Cerebellum (tissue), 4 donors: ENCODE measurements at places on chromosomes 16 and 17. TPM values are rescaled to one million over a fixed set of nuclear protein-coding genes. Genes with fewer than 3 reads are reported as not detected.

DNA sequence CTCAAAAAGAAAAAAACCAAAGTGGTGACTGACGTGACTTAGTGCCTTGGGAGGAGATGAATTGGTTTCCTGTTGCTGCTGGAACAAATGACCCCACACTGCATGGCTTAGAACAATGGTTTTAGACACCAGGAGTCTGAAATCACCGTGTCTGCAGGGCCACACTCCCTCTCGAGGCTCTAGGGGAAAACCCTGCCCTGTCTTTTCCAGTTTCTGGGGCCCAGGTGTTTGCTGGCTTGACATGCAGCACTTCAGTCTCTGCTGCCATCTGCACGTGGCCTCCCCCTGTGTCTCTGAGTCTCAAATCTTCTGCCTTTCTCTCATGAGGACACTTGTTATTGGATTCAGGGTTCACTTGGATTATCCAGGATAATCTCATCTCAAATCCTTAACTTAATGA lies 323.8 kb upstream of the TNRC6C start:
- DNase-seq, result no peak

DNA sequence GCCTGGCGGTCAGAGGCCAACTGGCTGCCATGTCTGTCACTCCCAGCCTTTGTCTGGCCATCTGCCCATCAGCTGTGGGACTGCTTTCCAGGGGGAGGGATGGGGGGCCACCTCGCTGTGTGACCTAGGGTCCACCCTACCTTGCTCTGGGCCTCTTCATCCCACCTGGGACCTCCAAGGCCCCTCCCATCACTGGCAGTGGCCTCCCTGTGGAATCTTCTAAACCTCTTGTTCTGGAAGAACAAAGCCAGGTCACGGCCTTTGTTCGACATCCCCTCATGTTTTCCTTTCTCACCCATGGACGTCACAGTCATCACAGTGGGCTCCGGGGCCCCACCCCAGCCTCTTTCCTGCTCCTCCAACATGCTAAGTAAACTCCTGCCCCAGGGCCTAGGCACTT lies 24.0 kb downstream of the SPNS2 start:
- DNase-seq, result no peak

GRCh38 chr17:83062818-83063671 lies 16.4 kb upstream of the METRNL start:
- no peak for DNase-seq

GRCh38 chr16:59039066-59039720 lies 305.1 kb upstream of the GOT2 start:
- DNase-seq, result no peak

GRCh38 chr16:2284001-2284770 lies 16.3 kb upstream of the RNPS1 start:
- DNase-seq, result no peak

The FBXW10B gene
- 1.4 TPM for total RNA-seq

GRCh38 chr17:10775058-10775457 lies 28.8 kb downstream of the TMEM238L start:
- DNase-seq, result no peak

The SRL gene
- 1.2 TPM for total RNA-seq

The KRTAP3-2 gene
- total RNA-seq, result not detected

The PHLPP2 gene
- total RNA-seq, result 23.2 TPM

DNA sequence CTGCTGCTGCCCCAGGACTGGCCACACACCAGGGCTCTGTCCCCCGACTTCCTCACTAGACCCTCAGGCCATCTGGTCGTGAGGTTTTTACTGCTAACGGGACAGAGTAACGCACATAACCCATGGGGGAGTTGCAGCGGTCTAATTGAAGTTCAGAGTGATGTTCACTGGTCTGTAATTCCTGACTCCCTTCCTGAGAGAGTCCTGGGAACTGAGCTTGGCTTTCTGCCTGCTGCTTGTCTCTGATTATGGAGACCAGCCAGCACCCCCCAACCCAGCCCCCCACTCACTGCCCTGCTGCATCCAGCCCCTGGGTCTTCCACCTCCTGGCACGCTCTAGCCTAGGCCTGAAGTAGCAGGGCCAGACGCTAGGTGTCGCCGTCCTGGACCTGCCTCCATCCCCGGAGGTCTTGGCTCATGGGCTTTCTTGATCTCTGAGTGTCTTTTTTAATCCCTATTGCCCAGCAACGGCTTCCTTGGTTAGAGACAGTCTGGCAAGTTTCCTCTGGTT lies 192.9 kb downstream of the CCDC182 start:
- peak; percentile 46 for DNase-seq

DNA sequence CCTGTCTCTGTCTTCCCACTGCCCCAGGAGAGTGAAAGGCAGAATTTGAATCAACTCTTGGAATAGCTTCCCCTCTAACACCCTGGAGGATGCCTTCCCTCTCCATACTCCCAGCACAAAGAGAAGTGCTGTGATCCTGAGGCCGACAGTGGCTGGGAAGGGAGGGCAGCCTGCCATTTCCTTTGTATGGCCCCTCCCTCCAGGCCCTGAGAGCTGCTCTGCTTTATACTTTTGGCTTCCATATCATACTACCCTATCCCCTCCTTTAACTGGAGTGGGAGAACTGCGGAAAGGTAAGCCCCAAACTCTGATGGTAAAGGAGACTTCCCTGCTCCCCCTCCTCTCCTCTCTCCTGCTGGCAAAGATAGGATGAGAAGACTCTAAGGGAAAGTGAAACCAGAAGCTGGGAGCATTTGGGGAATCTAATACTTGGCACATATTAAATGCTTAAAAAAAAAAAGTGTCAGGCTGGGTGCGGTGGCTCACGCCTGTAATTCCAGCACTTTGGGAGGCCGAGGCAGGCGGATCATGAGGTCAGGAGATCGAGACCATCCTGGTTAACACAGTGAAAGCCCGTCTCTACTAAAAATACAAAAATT lies 4.1 kb upstream of the MED24 start:
- DNase-seq, result no peak

DNA sequence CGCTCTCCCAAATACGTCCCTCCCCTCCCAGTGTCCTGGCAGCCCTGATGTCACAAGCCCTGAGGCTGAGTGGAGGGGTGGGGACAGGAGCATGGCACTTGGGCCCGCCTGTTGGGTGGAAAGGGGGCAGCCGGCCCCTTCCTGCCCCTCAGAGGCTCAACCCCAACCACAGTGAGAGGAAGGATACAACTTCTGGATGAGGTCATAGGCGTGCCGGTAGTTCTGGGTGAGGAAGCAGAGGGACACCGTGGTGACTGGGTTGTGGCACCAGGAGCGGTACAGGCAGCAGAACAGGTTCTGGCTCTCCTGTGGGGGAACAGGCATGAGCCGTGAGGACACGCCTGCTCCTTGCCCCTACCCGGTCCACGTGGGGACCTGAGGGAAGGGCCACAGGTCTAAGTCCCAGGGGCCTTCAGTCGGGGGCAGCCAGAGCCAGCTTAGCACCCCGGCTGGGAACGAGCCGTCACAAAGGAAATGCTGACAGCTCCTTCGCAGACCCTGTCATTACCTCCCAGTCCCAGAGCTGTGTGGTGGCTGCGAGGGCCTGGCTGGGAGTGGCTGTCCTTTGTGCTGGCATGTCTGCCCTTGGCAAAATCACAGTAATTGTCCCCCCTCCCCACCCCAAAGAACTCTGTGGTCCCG lies 11.2 kb upstream of the MTSS2 start:
- DNase-seq, result no peak

DNA sequence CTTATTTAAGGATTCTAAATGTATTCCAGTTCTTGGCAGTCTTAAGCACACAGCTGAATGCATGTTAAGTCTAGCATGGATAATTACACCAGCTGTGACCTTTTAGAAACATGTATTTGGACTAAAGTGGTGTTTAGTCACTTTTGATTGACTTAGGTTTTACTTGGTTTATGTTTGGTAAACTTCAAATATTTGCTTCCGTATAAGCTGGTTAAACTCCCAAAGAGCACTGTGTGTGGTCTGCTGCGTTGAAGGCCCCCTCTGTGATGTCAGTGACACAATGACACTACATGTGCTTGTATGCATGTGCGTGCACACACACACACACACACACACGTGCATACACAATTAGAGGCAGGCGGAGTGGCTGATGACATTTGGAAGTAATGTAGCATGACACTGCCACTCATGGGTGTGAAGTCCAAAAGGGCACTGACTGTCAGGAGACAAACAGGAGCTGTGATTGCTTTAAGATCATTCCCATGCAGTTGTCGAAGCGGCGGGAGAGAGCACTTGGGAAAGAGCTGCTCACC lies 156.1 kb upstream of the CDH13 start:
- no peak for DNase-seq

The CCL18 gene
- not detected for total RNA-seq

DNA sequence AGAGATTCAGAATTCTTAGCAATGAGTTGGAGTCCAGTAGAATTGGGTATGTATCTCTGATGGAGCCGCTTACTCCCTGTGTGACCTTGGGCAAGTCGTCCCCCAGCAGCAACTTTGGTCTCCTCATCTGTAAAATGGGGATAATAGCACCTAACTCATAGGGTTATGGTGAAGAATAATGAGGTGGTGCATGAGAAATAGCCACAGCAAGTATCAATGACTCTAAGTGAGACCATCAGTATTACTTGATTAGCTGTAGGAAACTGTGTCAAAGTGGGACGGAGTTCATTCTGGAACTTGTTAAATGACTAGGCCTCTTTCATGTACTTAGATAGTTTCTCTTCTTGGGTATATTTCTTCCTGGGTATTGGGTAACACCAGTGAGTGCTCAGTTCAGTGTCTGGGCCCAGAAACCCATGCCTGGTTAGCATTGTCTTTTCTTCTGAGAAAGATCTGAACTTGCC lies 6.4 kb downstream of the PRKCB start:
- no peak for DNase-seq

GRCh38 chr16:27991876-27992275 lies 71.6 kb downstream of the GSG1L start:
- no peak for DNase-seq
